Astrocyte of the spinal cord (primary cell): ENCODE measurements at places on chromosomes 6 and 20.
A peak's percentile ranks its signal among the peaks of the same experiment; 100 is the strongest.

DNA sequence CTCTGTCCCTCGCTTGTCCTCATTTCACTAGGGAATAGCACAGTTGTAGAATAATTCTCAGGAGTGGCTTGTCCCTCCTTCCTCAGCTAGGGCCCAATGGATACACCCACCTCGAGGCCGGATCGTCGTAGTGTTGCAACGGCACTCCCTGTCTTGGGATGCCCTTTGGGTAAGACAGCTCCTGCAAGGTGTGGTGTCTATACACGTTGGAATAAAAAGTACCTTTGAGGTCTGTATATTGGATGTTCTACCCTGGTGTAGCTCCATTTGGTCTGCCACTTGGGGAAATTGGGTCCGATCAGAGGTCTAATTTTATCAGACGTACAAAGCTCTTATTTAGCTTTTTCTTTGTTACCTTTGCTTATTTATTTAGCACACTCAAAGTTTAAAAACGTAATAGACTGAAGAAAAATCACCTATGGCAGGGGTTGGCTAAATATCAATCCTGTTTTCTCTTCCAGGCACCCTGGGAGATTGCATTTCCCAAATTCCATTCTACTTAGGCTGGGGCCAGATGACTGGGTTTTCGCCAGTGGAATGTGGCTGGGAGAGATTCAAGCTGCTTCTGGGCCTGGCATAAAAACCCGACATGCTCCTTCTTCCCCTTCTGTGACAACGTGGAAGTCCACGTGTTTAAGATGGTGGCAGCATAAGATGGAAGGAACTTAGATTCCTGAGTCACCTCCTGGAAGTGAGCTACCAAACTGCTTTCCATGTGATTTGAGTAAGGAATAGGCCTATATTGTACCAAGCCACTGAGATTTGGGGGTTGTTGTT is 82.3 kb upstream of the CD83 start:
- peak; percentile 90 for DNase-seq

DNA sequence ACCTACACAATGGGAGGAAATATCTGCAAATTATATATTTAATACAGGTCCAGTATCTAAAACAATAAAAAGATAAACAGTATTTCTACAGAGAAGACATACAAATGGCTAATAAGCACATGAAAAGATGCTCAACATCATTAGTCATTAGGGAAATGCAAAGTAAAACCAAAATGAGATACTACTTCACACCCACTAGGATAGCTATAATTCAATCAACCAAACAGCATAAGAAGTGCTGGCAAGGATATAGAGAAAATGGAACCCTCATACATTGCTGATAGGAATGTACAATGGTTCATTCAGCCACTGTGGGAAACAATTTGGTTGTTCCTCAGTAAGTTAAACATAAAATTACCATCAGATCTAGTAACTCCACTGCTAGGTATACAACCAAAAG is 48.7 kb downstream of the NUDT3 start:
- DNase-seq: no peak

DNA sequence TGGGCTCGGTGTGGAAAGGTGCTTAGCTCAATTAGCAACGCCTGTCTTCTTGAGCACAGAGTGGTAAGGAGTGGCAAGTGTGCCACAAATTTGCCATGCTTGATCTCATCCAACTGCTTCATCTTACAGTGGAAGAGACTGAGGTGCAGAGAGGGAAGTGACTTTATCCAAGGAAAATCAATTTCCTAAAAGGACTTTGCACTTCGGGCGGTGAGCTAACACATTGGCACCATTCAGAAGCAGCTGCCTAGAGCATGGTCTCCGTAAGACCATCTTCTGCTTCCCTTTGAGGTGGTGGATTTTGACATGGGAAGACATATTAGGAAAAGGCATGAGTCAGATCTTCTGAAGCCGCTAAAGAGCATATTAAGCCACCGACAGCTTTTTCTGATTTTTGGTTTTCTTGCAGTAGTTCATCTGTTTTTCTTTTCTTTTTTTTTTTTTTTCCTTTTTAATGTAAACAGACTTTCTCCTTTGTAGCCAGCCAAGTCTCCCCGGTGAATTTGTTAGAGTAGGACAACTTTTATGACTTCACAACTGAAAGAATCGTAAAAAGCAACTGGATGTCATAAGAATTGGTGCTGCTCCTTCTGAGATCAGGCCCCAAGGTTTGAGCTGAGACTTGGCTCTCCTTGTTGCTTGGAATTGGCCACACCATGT is 273.2 kb downstream of the CDC5L start:
- DNase-seq: peak; percentile 83

GRCh38 chr6:15631432-15631831 is 31.4 kb downstream of the DTNBP1 start:
- DNase-seq: no peak

DNA sequence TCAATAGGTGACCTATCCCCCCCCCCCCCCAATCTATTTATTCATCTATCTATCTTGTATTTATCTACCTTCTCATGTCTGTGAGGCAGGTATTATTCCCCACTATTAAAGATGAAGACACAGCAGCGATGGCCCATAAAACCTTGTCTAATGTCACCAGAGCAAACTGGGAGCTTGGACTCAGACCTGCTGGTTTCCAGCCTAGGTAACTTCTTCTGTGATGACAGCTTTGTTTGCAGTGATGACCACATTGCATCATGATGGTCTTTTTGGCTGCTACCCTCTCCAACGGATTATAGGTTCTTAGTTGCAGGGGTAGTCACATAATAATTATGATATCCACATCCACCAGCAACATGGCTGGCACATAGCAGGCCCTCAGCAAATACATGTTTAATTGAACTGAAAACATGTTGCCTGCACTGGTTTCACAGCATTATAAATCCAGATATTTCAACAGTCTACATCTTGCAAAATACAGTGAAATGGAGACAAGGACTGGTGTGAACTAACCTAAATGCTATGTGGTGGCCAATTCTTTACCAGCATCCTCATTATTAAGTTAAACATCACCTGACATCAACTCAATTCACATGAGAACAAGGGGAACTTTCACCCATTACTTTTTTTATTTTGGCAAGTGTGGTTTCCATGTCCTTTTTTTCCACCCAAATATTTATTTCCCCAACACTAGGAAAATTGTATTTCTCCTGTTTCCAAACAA is 712.5 kb upstream of the NRSN1 start:
- no peak for DNase-seq

GRCh38 chr6:9515633-9516606 is 899.0 kb downstream of the TFAP2A start:
- DNase-seq: peak; percentile 77

GRCh38 chr20:61134296-61135030 is 117.6 kb upstream of the CDH4 start:
- no peak for DNase-seq

DNA sequence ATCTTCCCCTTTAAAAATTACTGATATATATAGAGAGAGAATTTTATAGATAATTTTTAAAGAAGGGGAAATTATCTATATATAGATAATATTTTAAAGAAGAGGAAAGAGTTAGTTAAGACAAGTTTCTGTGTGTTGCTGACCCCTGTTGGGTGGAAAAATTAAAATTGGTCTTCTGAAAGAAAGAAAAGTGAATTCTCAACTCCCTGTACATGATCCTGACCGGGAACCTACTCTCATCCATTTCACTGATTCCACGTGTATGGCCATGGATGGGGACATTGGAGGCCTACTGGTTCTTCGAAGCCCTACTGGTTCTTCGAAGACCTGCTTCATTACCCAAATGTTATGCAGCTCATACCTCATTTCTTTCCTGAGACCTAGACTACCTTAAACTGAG is 53.0 kb upstream of the TCF21 start:
- peak; percentile 37 for DNase-seq

DNA sequence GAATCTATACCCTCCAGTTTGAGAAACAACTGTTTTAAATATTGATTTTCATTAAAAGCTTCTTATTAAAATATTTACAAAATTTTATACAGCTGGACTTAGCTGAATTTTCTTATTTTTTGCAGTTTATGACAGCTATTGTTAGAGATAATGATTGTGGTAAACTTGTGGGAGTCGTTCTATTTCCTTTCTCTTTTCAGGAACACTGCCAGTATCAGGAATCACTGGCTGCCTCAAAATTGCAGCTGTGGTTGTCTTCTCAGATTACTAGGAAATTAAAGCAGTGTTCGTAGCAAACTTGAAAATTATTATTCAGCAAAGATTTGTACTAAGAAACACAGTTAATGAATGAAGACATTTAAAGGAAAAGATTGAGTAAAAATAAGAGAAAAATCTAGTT is 311.0 kb downstream of the CENPW start:
- peak; percentile 62 for DNase-seq

GRCh38 chr6:140857739-140858380 is 1274.9 kb upstream of the GJE1 start:
- peak; percentile 93 for DNase-seq

DNA sequence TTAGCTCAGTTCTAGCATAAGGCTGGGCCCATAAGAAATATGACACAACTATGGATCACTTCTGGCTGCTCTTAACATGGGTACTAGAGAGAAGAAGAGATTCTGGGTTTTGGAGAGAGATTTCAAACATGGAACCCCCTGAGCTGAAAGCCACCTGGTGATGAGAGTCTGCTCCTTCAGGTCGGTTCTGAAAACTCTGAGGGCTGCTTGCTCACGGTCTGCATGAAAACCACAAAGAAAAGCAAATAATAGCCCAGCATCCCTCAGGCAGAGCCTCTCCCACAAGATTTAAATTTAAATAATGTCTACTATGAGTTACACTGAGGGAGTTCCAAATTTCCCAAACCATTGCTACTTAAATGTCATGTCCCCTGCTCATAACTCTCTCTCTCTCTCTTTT is 301.5 kb downstream of the BMP7 start:
- DNase-seq: no peak

DNA sequence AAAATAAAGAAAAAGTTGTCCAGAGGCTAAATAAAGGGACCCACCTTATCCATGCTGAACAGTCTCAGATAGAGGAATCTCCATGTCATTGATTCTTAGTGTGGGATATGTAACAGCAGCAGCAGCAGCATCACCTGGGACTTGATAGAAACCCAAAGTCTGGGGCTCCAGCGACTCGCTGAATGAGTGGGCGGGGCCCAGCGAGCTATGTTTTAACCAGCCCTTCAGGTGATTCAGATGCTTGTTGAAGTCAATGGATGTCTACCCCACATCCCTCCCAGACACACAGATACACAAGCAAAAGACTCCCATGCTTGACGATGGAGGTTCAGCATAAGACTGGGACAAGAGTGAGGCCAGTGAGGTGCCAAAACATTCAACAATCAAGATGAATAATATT is 298.6 kb downstream of the UBE3D start:
- no peak for DNase-seq

GRCh38 chr6:64160486-64160885 is 524.9 kb downstream of the PHF3 start:
- no peak for DNase-seq

GRCh38 chr6:26225848-26226578 is 138.8 kb downstream of the HFE start:
- no peak for DNase-seq

- DNase-seq: no peak
Observed at GRCh38 chr6:1127597-1128288, 184.2 kb upstream of the FOXQ1 start.

DNA sequence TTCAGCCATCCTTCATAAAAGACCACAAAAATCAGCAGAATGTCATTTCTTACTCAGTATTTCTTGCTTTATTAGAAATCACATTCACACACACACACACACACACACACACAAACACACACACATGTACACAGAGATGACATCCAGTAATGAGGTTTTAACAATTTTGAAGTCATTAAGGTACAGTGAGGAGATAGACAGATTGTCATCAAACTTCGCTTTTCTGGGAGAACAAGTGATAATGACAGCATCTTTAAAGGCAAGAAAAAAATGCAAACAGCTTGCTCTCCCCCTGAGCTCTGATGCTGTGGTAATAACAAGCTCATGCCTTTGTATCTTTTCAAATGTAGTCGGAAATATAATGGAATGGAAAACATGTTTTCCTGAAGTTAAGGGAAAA is 184.4 kb upstream of the RNF217 start:
- no peak for DNase-seq

GRCh38 chr6:166824146-166824879 is 132.0 kb downstream of the RNASET2 start:
- no peak for DNase-seq

GRCh38 chr6:168183613-168183970 is 104.6 kb upstream of the FRMD1 start:
- DNase-seq: no peak

- DNase-seq: peak; percentile 70
Observed at GRCh38 chr6:53862662-53863462, 68.1 kb downstream of the LRRC1 start.

DNA sequence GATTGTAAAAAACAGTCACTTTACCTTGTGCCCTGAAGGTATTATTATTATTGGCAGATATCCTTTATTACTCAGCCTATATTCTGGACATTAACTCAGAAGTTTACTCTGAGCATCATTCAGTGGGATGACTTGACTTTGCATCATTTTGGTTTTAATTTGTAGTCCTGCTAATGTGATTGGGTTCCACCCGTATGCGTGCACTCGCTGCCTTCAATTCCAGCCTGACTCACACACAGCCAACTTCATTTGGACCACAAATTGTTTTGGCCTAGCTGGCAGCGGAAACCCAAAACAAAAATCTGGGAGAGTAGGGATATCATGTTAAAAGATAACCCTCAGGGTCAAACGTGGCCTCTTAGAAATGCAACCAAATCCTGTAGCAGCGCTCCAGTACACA is 704.4 kb upstream of the SLC35B3 start:
- DNase-seq: peak; percentile 58

DNA sequence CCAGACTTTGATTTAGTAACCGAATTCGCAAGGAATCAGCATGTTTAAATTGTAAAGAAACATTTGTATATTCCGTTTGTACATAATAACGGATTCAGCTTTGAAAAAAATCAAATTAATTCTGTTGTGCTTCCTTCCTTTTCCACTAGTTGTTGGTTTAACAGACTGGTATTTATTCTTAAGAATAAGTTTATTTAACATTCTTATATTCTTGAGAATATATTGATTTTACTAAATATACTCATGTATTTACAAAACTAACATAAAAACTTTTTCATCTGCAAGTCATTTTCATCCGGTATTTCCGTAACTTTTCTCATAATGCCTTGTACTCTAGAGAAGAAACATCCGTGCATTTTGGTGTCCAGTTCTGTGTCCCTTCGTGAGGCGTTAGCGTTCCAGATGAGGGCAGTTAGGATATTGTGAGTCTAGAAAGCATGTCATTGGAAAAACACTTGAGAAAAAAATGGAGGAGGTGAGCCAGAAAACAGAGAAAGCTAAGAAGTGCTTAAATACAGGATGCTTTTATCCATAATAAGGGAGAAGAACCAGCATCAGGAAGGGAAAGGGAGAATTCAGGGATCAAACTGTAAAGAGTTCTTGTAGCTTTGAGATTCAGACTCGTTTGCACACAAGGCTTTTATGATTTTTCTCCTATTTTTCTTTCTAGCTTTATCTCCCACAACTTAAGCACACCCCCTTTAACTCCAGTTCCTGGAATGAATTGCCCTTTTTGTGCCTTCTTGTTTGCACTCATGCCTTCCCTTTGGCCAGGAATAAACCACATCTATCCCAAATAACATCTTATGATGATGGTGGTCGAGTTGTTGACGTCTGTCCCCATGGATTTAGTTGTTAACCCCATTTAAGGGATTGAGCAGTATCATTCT is 1.8 kb downstream of the WRNIP1 start:
- DNase-seq: peak; percentile 33

- no peak for DNase-seq
Observed at GRCh38 chr20:23657202-23657601, 19.4 kb upstream of the CST3 start.

- no peak for DNase-seq
Observed at GRCh38 chr6:101883505-101883904, 490.0 kb downstream of the GRIK2 start.

- DNase-seq: no peak
Observed at GRCh38 chr6:166423781-166424180, 41.0 kb upstream of the MPC1 start.
